Stimulated activated CD4-positive, alpha-beta T cell treated with anti-CD3 and anti-CD28 coated beads, Interleukin-1b, Interleukin-23, amount 100 ng/mL, for 4 hours (primary cell): ENCODE measurements at places on chromosomes 2 and 18.

GRCh38 chr2:196980473-196980872 lies 54.0 kb upstream of the PGAP1 start:
- DNase-seq: no peak

- DNase-seq: no peak
Measured at GRCh38 chr2:96506907-96507240, 1.7 kb upstream of the NEURL3 start.

DNA sequence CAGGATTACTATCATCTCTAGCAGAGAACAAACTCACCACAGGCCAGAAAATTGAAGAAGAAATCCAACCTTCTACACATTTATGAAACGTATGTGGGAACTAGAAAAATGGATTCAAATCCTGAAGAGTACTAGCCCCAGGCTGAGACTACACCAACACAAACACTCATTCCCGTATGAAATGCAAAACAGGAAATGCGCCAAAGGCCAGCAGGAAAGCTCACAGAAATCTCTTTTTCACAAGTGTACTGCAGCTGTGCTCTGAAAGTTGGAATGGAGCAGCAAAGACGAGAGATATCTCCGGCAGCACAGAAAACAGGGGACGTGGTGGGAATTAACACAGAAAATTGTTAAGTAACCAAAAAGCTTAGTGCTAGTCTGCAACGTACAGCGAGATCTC lies 913.5 kb downstream of the TDRD15 start:
- DNase-seq: no peak

GRCh38 chr2:20313659-20314058 lies 37.0 kb downstream of the PUM2 start:
- DNase-seq: no peak

- no peak for DNase-seq
Measured at GRCh38 chr2:238180554-238180953, 21.8 kb downstream of the ERFE start.

DNA sequence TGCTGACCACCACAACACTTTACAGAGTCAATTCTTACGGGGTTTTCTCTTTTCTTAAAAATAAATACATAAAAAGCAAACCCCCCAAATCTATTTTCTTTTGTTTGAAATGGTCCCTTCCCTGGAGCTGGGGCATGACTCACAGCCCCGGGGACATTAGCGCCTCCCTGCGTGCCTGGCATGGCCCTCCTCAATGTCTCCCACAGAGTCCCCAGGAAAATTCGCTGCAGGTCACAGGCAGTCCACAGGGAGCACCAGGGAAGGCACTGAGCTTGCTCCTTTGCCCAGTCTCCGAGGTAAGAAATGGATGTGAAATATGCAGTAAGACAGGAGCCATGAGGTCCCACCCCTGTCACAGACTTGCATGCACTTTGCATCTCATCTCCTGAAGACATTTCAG lies 142.5 kb downstream of the LAMA1 start:
- DNase-seq: no peak

DNA sequence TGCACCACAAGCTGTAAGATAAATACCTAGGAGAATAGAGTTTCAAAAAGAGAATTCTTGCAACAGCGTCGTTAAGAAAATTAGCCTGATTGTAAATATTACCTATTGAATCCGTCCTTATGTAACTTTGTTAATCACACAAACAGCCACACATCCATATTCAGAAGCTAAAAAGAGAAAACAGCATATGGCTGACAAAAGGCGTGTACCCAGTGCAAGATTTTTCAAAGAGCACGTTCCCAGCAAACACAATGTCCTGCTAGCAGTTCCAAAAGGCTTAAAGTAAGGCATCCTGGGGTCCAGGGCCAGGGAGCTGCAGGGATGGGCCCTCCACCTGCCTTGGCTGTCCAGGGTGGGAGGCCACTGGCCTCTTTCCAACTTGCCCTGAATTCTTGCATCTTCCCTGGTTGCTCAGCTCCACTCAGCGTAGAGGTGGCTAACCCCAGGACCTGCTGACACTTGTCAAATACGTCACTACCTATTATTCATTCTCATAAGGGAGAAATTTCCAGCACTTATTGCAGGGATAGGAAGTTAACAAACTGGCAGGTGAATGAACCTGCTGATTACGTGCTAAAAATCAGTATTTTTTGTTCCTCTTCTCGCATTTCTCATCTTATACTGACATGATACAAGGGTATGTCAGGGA lies 102.1 kb upstream of the NEDD4L start:
- DNase-seq: no peak

GRCh38 chr2:142136571-142136970 lies 5.8 kb upstream of the LRP1B start:
- no peak for DNase-seq

- no peak for DNase-seq
Measured at GRCh38 chr2:46874236-46874929, 41.2 kb downstream of the MCFD2 start.

GRCh38 chr2:28247290-28247689 lies 145.4 kb upstream of the FOSL2 start:
- no peak for DNase-seq

DNA sequence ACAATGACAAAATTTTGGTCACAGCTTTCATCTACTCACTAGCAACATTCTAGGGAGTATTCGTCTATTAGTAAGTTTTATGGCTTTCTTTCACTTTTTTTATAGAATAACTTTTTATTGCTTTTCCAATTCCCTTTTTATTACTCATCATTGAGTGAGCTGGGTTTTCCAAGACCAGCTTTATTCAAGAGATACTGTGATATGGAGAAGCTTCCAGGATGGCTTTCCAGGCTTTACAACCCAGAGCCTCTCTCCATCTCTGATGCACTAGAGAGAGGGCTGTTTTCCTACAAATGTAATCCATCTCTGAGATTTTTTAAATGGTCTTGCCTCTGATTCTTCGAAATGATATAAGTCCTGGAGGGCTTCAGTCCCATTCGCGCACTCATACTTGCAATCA lies 118.3 kb downstream of the LDLRAD4 start:
- no peak for DNase-seq

GRCh38 chr2:10810202-10811161 lies 2.1 kb downstream of the PDIA6 start:
- DNase-seq: no peak

GRCh38 chr2:12678186-12678585 lies 38.5 kb upstream of the TRIB2 start:
- DNase-seq: no peak

- DNase-seq: no peak
Measured at GRCh38 chr2:231053846-231054245, 2.8 kb upstream of the PSMD1 start.

GRCh38 chr18:78992041-78993011 lies 12.7 kb downstream of the SALL3 start:
- no peak for DNase-seq

DNA sequence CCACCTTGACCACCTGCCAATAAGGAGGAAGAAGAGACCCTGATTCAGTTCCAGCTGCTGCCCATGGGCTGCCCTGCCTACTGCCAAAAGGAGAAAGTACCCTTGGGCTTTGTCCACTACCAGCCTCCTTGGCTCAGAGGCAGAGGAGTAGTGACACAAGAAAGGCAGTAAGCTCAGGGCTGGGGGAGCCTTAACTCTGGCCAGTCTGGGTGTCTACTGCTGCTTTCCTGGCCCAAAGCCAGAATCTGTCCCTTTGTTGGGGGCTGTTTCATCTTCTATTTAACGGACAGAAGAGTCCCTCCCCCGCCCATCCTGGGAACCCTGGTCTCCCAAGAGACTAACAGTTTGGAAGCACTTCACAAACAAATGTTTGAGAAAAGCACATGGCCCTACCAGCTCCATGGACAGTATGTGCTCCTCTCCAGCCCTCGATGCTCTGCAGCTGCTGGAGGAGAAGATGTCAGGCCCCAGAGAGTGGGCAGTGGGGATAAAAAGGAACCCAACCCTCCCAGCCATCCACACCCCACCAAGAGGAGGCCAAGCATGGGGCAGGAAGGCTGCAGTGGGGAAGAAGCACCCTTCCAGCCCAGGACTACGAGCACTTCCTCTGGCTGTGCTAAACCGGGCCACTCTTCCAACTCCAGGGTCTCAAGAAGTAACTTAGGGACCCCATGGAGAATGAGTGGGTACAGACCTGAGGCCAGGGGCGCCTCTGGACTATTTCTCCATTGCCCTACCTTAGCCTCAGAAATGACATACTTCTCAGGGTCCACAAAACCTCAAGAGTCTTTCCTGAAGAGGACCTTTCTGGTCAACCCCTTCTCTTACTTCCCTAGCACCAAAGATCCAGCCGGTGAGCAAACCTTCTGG lies 1.2 kb downstream of the ATG9A start:
- DNase-seq: no peak

GRCh38 chr2:61117534-61117933 lies 44.5 kb upstream of the C2orf74 start:
- DNase-seq: no peak

DNA sequence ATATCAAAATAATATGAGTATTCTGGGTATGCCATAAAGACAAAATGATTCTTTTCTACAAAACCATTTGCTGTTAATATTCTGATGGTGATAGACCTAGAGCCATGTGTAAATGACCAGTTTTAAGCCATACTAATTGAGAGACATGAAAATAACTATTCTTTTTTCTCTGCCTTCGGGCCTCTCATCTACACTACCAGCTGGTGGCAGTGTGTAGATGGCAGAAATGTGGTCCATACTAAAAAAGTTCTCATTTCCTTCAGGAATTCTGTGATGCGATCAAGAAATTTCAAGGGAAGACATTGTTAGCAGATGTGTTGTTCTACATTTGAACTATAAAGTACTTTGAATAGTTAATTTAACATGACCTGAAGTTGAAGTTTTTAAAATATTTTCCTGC lies 485.2 kb downstream of the TRIB2 start:
- no peak for DNase-seq

DNA sequence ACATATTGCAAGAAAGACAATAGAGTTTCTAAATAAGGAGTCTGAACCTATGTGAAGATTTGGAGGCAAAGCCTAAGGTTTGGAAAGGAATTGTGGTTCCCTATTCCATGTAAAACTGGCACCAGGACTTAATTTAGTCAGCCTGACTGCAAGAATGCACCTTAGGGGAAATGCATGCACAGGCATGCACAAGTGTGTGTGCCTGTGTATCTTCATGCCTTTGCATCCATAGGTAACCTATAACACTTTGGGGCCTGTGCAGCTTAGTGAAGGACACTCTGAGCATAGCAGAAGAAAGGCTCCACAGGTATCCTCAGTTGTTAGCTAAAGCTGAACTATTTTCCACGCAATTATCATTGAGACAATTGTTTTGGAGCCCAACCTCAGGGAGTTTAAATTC lies 73.4 kb downstream of the RPRM start:
- DNase-seq: no peak

DNA sequence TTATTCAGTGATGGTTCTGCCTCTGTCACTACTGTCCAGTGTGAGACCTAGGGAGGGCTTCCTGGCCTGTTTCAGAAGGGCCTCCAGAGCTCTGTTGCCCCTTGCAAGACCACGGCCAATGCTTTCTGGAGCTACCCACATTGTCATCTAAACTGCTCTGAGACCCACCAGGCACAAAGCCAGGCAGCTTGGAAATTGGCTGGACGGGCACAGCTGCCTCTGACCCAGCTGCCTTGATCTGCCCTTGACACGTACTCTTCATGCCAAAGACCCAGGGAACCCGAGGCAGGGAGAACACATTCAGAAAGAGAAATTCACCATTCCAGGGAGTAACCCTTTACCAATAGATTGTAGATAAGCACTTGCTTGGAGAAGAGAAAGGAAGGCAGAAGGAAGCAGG lies 183.7 kb upstream of the SIX2 start:
- DNase-seq: no peak

DNA sequence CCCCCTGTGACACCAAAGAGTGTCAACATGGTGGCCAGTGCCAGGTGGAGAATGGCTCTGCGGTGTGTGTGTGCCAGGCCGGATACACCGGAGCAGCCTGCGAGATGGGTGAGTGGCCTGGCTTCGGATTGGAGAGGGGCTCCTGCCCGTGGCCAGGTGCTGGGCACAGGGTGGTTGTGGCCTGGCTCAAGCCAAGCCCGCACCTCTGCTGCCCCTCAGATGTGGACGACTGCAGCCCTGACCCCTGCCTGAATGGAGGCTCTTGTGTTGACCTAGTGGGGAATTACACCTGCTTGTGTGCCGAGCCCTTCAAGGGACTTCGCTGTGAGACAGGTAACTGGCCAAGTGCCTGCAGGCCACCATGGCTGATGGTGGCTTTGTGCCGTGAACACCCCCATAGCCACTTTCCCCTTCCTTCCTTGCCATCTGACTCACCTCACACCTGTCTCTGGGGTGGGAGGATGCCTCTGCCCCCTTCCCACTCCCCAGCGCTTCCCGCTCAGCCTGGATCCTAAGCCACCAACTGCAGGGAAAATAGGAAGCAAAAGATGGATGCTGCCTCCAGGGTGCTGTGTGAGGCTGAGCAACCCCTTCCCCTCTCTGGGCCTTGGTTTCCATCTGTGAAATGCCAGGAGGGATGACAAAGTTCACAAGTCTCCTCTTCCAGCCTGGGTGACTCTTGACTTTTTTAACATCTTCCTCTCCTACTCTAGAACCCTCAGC lies 41.8 kb downstream of the SNED1 start:
- DNase-seq: no peak

- DNase-seq: no peak
Measured at GRCh38 chr2:177541258-177541991, 148.9 kb downstream of the AGPS start.

- no peak for DNase-seq
Measured at GRCh38 chr18:29248805-29249204, 1071.9 kb upstream of the CDH2 start.

DNA sequence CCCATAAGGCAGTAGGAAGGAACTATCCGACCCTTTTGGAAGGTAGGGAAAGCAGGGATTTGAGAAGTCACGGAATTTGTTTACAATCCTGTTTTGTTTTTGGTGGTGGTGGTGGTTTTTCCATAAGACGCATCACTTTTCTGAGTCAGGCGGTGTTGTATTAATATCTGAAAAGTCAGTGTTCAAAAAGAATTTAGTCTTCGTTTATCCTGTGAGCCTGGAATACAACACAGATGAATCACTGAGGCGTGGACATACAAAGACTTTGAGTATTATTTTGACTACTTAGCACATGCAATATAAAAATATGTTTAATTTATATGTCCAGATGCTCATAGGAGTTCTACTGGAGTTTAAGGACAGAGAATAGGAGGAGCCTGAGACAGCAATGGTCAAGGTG lies 785 bp downstream of the ZNF892 start:
- DNase-seq: no peak

DNA sequence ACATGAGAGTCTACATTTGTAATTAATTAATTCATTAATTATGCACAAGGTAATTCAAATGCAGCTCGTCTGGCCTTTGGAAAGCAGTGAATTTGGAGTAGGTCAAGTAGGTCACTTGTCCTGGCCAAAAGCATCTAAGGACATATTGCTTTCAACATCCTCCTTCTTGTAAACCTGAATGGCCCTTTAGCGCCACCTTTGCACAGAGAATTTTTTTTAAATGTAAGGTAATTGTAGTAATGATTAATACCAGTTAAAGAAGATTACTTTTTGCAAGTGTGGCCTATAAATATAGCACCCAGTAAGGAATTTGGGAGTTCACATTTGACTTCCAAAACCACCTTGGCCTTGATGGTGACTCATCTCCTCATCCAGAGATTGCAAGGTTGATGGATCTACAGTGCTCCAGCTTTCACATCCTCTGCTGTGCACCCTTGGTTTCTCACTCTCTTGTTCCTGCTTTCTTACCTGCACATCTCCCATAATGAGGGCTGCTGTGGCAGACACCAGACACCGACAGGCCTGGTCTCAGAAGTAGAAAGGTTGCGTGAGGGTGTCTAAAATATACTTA lies 481.7 kb downstream of the TGIF1 start:
- DNase-seq: no peak

- DNase-seq: no peak
Measured at GRCh38 chr18:48781988-48782363, 168.8 kb downstream of the SMAD7 start.

- DNase-seq: no peak
Measured at GRCh38 chr2:199509403-199509802, 51.7 kb upstream of the SATB2 start.
